ENCODE measurements at places on chromosomes 6 and 20.

- no peak for DNase-seq
Measured at GRCh38 chr6:129491436-129491835, 218.5 kb downstream of the ARHGAP18 start.

- no peak for DNase-seq
Measured at GRCh38 chr20:31587545-31588389, 17.3 kb upstream of the ID1 start.

DNA sequence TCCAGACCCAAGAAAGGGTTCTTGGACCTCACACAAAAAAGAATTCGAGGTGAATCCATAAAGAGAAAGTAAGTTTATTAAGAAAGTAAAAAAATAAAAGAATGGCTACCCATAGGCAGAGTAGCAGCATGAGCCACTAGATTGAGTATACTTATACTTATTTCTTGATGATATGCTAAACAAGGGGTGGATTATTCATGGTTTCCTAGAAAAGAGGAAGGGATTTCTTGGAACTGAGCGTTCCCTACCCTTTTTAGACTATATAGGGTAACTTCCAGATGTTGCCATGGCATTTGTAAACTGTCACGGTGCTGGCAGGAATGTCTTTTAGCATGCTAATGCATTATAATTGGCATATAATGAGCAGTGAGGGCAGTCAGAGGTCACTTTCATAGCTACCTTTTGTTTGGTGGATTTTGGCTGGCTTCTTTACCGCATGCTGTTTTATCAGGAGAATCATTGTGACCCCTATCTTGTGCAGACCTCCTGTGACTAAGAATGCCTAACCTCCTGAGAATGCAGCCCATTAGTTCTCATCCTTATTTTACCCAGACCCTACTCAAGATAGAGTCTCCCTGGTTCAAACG is 44.3 kb downstream of the TENT5A start:
- no peak for DNase-seq

- DNase-seq = no peak
Measured at GRCh38 chr6:16511040-16511660, 250.1 kb downstream of the ATXN1 start.

DNA sequence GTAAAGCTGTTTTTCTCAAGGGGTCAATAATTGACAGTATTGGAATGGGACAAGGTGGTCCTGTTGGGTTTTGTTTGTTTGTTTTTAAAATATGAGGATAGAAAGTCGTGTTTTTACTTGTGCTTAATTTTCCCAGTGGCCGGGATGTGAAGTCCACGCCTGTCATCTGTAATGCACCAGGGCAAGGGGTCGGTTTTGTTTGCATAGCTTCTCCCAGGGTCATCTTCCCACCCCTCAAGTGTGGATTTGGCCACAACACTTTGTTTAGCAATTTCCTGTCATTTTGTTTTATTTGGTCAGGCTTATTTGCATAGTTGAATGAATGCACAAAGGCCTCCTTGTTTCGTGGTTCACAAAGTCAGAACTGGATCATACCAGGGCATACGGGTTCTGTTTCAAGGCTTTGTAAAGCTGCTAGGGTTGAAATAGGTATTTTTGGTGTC is 29.8 kb downstream of the SYNJ2 start:
- no peak for DNase-seq

DNA sequence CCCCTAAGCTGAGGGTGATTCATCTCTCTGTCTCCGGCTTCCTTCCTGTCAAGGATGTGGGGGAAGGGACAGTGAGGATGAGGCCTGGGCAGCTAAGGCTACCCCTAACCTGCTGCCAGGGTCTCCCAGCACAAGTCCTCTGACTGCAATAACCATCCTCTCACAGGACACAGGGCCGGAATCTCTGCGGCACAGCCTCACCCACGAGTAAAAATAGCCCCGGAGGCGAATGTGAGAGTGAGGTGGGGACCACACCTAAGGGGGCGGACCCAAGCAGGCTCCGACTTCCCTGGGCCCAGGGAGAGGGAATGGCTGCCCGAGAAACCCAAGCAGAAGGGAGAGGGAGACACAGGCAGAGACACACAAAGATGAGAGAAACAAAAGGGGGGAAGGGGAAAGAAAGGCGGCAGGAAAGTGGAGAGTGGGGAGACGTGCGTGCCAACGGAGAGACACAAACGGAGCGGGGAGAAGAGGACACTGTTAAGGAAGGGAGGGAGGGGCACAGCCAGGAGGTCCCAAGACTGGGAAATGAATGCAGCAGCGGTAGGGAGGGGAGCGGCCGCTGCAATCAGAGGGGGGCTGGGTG is 1.4 kb downstream of the CLIC1 start:
- peak; percentile 25 for DNase-seq

- DNase-seq = no peak
Measured at GRCh38 chr6:147467886-147468285, 40.6 kb upstream of the SAMD5 start.

DNA sequence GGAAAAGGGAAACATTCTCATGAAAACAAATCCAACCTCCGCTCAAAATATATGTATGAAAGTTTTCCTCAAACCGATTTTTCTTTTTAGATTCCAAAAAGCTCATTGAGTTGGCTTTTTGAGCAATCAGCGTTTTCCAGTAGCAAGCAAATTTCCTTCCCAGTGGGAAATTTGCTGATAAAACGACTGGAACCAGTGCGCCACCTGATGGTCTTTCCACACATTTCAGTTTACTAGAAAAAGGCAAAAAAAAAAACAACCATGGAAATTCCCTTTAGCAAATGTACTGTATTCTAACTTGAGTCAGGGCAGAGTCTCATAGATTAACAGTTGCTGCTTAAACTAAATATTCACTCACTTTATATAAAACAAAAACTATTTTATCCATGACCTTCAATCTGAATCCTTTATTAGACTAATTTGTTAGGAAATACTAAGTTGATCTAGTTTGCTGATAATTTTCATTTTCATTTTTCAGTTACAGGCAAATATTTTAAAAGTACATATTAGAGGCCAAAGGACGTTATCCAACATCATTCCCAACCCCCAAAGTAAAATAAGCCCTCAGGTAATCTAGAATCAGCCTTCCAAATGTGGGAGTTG is 271.5 kb downstream of the FOXA2 start:
- DNase-seq = no peak

- no peak for DNase-seq
Measured at GRCh38 chr20:20371681-20372080, 3.8 kb downstream of the INSM1 start.

DNA sequence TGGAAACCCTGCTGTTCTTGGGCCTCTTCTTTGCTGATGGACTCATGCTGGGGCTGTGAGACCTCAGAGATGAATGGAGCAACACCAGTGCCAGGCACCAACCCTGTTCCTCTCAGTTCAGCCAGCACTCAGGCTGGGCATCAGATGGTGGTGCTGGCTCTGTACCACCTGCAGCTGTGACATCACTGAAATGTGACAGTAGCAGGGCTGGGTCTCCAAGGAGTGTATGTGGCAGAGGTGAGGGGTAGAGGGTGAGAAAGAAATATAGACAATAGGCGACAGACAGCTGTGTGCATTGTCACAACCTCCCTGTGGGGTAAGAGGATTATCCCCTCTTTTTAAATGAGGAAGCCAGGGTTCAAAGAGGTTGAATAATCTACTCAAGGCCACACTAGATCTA is at the start of gene TP53TG5:
Gene TP53TG5, minus strand, starts transcription at position 135 of the 400 bp plus-strand sequence. Its CDS starts 89 bp downstream, at position 46.
- DNase-seq = no peak

DNA sequence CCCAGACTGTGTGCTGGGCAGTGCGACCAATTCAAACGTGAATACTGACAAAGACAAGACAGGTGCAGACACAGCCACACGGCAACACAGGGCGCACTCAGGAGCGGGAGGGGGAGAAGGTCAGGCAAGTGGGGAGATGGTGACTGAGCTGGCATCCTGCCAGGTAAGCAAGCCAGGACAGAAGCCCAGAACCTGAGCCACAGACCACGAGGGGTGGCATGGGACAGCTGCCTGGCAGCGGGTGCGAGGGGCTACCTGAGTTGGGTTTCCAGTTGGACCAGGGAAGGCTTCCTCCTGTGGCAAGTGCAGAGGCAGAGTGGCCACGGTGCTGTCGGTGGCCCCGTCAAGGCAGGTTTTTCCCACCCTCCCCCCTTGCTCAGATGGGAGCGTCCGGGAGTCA is 215.2 kb upstream of the ARID1B start:
- no peak for DNase-seq
